Mucosa of gallbladder (tissue), 1 donor: ENCODE measurements at places on chromosomes 11 and 22. TPM values are rescaled to one million over a fixed set of nuclear protein-coding genes. Genes with fewer than 3 reads are reported as not detected.
A peak's percentile ranks its signal among the peaks of the same experiment; 100 is the strongest.

DNA sequence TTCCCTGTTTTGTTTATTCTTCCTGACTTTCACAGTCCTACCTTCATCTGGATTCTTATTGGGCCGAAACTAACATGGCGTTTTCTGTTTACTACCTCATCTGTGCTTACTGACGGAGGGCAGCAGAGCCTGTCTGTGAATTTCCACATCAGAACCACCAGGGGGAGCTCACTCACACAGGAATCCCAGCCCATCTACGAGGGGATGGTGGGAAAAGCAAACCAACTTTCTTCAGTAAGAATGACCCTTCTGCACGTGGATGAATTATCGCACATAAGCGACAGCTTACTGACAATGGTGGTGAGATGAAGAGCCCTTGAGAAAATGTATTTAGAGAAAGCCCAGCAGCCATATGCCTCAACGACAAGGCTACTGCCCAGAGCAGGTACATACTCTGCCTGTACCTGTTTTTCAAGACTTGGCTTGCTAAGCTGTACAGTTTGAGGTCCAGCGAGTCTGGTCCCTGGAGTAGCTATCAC, 42.5 kb downstream of the LARGE2 start:
- DNase-seq: peak; percentile 54

DBX1 gene
- not detected for total RNA-seq

GRCh38 chr11:65448074-65448417, 25.4 kb downstream of the NEAT1 start:
- no peak for DNase-seq

GRCh38 chr11:134276396-134277182, 410 bp downstream of the GLB1L3 start:
- DNase-seq: no peak

RGL4 gene
- 0.49 TPM for total RNA-seq

DCDC1 gene
- 8.1 TPM for total RNA-seq

DNA sequence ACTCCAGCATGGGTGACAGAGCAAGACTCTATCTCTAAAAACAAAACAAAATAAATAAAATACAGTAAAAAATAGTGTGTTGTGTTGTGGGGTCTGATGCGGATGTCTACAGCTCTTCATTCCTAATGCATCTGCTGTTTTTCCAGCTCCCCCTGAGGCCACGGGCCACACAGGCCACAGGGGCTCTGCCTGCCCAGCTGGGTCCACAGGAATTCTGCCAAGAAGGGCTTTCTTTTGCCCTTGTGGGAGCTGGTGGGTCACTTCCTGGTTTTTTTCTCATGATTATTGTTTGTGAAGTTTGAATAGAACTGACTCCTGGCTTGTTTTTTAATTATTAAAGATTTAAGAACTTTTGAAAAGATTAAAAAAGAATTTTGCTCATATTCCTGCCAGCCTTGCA, 67.4 kb upstream of the CLDN5 start:
- DNase-seq: no peak

DNA sequence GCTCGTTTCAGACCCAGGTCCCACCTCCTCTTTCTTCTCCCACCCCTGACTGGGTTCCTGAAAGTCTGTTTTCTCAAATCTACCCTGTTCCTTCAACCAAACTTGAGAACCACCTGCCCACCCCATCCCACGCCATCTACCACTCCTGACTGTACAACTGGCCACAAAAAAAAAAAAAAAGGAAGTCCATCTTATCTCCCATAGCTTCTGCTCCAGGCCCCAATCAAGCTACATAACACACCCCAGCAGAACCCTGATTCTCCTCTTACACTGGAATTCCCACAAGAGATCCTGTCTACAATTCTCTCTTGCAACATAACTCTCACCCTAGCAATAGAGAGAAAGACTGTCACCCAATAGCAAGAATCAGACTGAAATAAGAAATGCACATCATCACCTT, 39.2 kb upstream of the CHST1 start:
- no peak for DNase-seq

OR8B3 gene
- not detected for total RNA-seq
